ENCODE measurements at places on chromosomes 6 and 20.

DNA sequence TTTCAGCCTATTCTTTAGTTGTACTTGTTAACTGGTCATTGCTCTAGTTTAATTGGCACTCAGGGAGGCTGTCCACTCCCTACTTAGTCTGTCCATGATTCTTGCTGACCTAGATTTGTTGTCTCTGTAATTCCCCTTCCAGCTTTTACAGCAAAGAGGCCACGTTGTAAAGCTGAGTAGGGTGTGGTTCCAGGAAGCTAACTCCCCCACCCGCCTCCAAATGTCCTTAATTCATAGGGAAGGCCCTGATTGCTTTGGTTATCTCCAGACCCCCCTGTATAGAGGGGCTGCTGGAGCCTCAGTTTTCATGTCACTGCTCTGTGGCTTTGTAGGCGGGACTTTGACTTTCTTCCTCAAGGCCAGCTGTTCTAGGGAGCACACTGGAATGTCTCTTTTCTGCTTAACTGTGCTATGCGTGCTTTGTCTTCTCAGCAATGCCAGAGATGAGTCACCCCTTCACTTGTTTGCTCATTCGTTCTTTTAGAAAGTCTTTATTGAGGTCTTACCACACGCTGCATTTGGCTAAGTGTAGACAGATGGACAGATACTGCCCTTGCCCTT, 175.1 kb upstream of the JAG1 start:
- DNase-seq: peak; percentile 78

GRCh38 chr6:147642458-147642857, 134.0 kb downstream of the SAMD5 start:
- no peak for DNase-seq

DNA sequence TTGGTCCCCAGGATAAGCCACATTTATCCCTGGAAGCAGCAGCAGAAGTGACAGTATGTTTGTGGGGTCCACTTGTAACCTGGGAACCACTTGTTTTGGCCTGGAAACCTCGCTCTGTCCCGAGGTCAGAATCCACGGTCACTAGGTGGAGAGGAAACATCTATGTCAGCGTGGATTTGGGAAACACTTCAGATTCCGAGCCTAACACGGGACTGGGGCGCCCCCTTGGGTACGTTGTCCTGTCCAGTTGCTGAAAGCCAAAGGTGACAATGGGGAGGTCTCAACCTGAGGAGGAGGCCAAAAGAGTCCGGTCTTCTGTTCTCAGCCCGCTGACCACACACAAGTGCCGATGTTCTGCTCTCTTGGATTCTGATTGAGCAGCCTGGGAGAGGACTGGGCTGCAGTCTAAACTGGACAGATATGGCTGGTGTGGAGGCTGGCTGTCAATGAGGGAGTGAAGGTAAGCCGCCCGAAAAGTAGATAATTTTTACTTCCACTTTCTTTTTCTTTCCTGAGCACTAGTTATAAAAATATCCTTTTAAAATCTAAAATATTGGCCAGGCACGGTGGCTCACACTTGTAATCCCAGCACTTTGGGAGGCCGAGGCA, 4.9 kb upstream of the ZFP57 start:
- no peak for DNase-seq

GRCh38 chr6:116616737-116617053, 416 bp downstream of the RSPH4A start:
- DNase-seq: peak; percentile 27

- no peak for DNase-seq
Measured at GRCh38 chr6:42337985-42338743, 113.6 kb downstream of the TRERF1 start.

- DNase-seq: peak; percentile 77
Measured at GRCh38 chr6:7787137-7787608, 61.3 kb downstream of the BMP6 start.

- no peak for DNase-seq
Measured at GRCh38 chr20:36349384-36350170, 43.4 kb downstream of the DLGAP4 start.
